Heart left ventricle (tissue), 16 donors: ENCODE measurements at places on chromosomes 3 and 15.

DNA sequence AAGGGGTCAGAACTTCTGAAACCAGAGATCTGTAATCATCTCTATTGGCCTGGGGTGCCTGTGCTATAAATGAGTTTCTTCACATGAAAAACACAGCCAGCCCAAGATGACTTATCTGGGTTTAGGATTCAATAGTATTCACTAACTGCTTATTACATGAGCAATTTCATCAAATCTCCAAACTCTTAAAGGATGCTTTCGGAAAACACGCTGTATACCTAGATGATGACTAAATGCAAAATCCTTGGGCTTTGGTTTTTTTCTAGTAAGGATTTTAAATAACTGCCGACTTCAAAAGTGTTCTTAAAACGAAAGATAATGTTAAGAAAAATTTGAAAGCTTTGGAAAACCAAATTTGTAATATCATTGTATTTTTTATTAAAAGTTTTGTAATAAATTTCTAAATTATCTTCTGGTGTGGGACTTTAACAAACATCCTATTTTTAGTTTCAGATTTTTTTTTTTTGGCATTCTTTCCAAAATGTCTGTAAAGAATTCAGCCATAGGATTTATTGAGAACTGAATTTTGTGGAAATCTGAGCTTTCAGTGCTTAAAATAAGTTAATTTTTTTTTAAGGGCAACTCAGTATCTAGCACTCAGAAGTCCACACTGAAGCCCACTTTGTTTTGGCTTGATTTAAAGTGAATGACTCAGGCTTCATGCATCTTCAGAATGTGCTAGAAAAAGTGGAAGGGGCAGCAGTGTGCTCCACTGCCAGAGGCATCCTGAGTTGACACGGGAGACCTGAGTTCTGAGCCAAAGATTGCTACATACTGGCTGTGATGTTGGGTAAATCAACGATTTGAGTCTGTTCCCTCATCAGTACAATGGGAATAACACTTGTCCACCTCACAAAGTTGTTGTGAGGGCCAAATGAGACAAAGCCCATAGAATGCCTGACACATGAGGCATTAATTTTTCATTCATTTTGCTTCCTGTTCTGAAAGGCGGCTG is 18.7 kb downstream of the TMEM43 start:
- no peak for DNase-seq

DNA sequence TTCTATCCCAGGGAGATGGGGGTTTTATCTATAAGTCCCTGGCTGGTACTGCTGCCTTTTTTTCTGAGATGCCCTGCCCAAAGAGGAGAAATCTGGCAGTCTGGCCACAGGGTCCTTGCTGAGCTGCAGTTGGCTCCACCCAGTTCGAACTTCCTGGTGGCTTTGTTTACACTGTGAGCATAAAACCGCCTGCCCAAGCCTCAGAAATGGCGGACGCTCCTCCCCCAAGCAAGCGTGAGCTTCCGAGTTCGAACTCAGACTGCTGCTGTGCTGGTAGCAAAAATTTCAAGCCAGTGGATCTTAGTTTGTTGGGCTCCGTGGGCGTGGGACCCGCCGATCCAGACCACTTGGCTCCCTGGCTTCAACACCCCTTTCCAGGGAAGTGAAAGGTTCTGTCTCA is 126.8 kb upstream of the SUCLG2 start:
- no peak for DNase-seq

- no peak for DNase-seq
Observed at GRCh38 chr3:23540600-23540999, 265.2 kb upstream of the UBE2E1 start.

- no peak for DNase-seq
Observed at GRCh38 chr15:65829130-65829764, 37.2 kb upstream of the DENND4A start.

DNA sequence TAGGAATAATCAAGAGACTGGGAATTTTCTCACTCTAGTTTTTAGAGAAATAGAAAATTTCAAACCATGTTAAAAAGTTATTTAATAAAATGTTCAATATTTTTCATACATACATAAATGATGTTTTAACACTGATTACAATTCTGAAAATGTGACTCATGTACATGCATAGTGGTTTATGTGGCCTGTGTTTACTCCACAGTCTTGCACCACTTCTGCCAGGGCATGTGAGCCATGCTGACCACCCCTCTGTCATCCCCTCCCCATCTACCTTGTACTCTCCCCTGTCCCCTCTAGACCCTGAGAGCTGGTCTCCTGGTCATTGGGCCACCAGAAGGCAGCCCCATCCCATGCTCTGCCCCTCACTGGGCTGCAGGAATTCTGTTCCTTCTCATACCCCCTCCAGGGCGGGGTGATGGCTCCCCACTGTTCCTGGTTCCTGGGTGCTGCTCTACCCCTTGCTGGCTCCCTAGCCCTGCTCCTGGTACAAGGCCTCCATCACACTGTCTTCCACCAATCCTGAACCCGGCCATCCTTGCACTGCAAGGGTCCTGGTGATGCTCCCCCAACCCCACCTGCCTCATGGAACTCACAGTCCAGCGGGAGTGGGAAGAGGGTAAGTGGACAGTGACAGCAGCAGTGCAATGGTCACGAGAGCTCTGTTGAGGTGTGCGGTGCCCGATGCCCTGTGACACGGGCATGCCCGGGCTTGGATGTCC is 24.2 kb upstream of the SLC41A3 start:
- DNase-seq, result no peak

DNA sequence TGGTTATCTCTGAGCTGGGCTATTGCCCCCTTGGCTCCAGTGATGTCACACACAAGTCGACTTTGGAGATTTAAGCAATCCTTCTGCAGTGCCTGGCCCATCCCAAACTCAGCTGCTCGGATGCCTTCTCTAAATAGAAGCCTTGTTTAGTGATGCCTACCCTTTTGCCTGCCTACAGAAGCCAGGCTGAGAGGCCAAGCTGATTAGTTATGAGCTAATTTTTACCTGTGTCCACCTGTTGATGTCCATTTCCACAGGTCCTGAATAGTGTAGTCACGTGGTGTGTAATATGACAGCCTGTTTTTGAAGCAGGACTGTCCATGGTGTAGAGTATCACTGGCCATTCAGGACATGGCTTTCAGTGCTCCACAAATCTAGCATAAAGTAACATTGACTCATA is 45.5 kb downstream of the SSUH2 start:
- DNase-seq, result no peak

GRCh38 chr15:63233667-63234423 is 43.6 kb upstream of the APH1B start:
- no peak for DNase-seq

DNA sequence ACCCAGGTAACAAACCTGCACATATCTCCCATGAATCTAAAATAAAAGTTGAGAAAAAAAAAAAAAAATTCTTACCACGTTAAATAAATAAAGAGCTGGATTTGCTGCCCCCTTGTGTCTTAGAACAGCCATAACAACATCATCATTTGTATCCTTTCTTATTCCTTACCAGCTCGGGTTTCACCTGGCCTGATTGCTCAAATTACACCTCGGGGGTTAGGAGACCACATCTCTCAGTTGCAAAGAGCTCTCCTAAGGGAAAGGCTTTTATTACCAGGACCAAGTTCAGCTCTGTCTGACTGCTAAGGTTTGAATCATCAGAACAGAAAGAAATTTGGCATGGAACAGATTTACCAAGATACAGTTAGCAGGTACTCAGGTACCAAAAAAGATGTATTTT is 25.8 kb upstream of the RPL39L start:
- no peak for DNase-seq

- no peak for DNase-seq
Observed at GRCh38 chr15:80577552-80578205, 117.4 kb upstream of the ABHD17C start.

- DNase-seq, result no peak
Observed at GRCh38 chr3:117399311-117400078, 689.9 kb downstream of the TUSC7 start.

DNA sequence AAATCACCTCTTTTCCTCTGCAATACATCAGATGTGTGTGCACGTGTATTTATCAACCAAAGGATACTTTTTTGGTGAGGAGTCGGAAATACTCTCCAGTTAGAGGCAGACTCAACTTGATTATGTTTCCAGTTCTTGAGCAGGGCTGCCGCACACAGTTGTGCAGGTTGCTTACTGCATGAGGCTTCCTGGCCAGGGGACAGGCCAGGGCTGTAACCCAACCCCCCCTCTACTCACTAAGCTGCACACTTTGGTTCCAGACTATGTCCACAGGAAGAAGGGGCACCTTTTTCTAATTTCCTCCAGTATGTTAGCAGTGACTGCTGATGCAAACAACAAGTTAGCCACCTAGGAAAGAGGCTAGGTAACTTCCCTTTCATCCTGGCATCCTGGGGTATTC is 476.9 kb upstream of the TBL1XR1 start:
- DNase-seq, result no peak

DNA sequence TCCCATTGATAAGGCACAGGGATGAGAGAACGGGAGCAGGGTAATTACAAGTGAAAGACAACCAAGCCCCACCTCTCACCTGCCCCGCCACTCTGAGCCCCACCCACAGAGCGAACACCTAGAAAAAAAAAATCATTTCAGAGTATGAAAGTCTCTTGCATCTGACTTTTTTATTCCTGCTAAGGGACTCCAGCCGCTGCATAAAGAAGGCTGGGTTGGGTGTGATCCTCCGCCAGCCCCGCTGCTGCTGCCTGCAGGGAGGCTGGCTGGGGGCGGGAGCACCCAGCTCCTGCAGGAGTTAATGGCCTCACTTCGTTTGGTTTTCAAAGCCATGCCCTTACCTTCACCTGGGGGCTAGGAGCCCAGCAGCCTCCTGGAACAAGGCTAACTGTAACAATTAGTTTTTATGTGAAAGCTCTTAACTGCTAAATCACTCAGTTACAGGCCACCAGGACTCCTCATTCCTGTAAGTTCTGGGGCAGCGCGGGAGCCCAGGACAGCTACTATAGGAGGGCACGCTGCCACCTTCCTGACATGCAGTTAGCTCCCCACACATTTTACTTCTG is 78.0 kb upstream of the SNRPA1 start:
- no peak for DNase-seq

DNA sequence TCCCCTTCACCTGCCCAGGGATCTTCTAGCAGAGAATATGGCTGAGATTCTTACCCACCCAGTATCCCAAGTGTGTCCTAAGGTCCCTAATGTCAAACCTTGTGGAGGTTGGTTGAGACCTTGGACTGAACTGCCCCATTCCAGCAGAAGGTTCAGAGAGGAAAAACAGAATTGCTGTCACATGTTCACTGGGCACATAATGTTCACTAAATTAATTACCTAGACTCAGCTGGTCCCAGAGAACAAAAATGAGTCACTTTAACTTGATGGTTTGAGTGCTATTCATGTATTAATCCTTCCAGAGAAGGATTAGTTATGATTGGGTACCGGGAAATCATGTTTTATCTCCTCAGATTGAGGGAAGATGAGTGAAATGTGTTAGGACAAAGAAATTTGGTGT is 171.3 kb upstream of the GADL1 start:
- no peak for DNase-seq

- no peak for DNase-seq
Observed at GRCh38 chr3:146921693-146922092, 316.5 kb upstream of the PLSCR5 start.
